ENCODE measurements at places on chromosomes 1 and 21.

DNA sequence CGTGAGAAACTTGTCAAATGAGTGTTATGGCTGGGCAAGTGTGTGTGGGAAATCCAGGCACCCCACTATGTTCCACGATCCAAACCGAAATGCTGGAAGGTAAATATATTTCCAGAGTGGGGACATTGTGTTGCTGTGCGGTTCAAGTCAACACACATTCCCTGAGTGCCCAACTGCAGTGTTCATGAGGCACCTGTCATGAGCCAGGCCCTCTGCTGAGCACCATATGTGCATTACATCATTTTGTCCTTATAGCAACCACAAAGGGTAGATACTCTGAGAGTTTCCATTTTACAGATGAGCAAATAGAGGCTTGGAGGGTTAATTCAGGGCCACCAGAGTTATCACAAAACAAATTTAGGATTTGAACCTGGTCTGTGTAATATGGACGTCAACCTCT lies 59.9 kb upstream of the SOD1 start:
- no peak for DNase-seq

GRCh38 chr1:87051965-87052364 lies 137.5 kb downstream of the HS2ST1 start:
- no peak for DNase-seq

DNA sequence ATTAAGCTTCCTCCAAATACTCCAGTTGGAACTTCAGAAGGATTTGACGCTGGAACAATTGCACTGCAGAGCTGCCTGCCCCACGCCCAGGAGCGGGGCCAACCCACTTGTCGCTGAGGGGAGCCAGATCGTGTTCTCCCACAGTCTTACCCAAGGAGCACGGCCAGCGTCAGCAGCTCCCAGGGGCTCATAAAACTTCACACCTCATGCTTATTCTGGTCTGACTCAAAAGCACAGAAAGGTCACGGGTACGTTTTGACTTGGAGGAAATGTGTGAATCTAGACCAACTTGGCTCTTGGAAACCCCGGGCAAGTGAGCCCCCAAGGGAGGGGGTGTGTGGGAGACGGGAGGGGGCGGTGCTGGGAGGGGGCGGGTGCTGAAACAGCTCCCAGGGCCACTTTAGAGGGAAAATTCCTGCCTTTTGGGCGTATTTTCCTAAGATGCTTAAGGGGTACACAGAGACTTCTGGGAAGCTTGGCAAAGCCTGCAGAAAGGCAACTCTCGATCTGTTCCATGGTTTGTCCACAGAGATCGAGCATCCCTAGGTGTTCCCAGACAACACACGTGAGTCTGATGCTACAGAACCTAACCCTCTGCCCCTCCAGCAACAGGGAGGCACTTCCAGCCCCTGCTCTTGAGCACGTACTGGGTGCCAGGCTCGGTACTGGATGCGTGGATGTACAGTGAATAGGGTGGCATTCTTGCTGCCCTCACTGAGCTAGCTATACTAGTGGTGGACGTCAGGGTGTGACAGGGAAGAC lies 98.9 kb downstream of the DHRS3 start:
- DNase-seq = no peak

DNA sequence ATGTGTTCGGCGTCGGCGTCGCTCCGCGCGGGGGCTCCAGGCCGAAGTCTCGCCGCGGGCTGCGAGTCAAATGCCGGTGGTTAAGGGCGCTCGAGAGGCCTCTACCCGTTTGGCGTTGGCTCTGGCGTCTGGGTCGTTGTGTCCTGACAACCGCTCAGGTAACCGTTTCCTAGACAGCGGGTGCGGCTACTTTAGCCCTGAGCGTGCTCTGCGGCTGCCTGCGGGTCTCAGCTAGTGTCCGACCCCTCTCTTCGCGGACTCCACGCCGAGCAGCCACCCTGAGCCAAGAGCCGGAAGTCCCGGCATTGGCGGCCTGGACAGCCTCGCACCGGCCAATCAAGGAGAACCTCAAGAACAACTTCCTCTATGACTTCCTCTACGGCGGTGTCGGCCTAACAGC lies 173.4 kb downstream of the SETD4 start:
- no peak for DNase-seq

GRCh38 chr1:89908672-89909436 lies 86.1 kb upstream of the ZNF326 start:
- no peak for DNase-seq

GRCh38 chr1:219917851-219918466 lies 10.4 kb downstream of the SLC30A10 start:
- DNase-seq = no peak

GRCh38 chr1:27097484-27097917 lies 57.4 kb downstream of the SLC9A1 start:
- DNase-seq = peak; percentile 58

- DNase-seq = no peak
Observed at GRCh38 chr1:235637756-235638534, 11.6 kb downstream of the GNG4 start.

DNA sequence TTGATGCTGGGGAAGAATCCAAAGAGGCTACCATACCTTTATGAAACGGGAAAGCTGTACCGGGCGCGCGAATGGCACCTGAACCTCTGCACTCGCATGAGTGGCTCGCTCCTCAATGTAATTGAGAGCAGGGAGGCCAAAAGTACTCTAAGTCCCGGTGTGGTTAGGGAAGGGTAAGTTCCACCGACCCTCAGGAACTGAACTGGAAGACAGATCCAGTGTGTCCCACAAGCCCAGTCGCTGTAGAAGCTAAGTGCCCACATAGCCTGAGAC lies 1.0 kb downstream of the GATAD2B start:
- no peak for DNase-seq

- no peak for DNase-seq
Observed at GRCh38 chr1:63004868-63005267, 220.9 kb downstream of the ATG4C start.

DNA sequence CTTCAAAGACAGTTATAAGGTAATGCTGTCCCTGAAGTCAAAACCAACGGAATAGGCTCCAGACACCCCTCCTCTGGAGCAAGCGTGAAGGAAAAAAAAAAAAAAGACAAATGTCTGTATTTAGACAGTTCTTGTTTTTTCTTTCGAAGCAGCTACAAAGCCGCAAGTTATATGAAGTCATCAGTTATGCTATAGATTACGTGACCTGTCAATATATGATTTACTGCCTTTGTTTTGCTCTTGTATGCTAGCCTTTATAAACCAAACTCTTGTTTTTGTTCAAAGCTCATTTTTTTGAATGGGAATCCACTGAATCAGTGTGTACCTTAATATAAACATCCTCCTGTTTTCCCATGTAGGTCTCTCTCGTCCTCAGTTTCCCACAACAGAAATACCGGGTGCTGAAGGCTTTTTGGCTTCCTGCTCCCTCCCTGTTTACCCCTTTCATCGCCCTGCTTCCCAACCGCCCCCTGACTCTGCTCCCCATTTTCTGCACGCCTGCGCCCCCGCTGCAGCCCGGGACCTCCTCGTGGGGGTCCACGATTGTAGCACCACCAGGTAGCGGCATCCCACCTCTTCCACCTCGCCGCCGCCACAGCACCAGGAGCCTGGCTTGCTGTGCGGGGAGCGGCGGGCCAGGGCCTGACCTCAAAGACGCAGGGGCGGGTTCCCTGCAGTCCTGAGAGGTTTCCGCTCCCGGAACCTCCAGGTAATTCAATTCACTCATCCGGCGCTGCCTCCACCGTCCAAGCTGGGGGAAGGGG lies 5.2 kb upstream of the ZNF678 start:
- no peak for DNase-seq

GRCh38 chr1:94117259-94117851 lies 3.6 kb downstream of the ABCA4 start:
- no peak for DNase-seq
